ENCODE measurements at places on chromosomes 5 and 9.

GRCh38 chr9:94269264-94269663 lies 10.2 kb downstream of the ZNF169 start:
- no peak for DNase-seq

GRCh38 chr5:149213264-149213880 lies 58.3 kb upstream of the AFAP1L1 start:
- DNase-seq, result no peak

GRCh38 chr5:116953251-116953930 lies 378.8 kb upstream of the SEMA6A start:
- DNase-seq, result no peak

GRCh38 chr9:17135295-17136160 lies 688 bp downstream of the CNTLN start:
- peak; percentile 23 for DNase-seq

DNA sequence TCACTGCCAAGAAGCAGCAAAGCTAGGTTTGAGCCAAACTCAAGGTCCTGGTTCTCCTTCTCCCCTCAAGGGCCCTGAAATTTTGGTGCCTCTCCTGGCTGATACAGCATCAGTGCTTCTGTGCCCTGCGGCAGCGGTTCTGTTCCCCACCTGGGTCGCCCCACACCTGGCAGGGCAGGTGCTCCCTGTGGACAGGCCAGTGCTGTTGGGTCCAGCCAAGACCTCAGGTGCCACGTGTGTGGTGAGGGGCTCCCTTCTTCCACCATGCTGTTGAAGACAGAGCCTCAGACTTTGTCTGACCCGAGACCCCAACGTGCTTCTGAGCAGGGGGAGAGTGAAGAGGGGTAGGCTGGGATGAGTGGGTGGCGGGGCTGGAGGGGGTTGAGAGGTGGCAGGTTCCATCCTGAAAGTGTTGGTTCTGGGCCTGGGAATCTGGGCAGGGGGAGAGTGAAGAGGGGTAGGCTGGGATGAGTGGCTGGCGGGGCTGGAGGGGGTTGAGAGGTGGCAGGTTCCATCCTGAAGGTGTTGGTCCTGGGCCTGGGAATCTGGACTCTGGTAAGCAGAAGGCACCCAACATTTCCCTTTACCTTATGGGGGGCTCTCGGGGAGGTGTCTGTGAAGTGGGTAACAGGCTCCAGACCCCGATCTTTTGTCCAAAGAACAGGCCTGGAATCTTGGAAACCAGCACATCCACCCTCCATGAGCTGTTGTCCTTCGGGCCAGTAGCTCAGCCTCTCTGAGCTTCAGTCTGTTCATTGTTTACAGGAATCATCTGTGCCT lies 2.3 kb downstream of the PLEKHG4B start:
- no peak for DNase-seq

DNA sequence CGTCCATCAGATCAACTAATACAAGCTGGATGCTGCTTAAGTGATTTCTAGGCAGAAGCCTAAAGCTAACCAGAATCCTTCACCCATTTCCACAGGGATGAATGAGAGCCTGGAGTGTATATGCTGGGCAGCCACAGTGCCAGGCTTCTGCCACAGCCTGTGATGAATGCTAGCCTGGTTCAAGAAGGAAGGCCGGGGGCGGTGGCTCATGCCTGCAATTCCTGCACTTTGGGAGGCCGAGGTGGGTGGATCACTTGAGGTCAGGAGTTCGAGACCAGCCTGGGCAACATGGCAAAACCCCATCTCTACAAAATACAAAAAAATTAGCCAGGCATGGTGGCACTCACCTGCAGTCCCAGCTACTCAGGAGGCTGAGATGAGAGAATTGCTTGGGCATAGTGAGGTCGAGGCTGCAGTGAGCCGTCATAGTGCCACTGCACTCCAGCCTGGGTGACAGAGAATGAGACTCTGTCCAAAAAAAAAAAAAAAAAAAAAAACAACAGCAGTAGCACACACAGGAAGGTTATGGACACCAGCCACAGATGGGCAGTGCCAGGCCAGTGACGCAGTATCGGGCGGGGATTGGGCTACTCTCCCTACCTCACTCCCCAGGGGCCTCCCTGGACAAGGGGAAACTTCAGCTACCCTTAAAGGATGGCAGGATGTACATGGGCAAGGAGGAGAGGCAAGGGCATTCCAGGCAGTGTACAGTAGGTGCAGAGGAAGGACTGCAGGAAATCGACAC lies 23.1 kb upstream of the HMCN2 start:
- no peak for DNase-seq

GRCh38 chr9:86128235-86128822 lies 29.0 kb upstream of the GOLM1 start:
- no peak for DNase-seq

- no peak for DNase-seq
Measured at GRCh38 chr5:59245198-59245597, 648.3 kb downstream of the PDE4D start.

DNA sequence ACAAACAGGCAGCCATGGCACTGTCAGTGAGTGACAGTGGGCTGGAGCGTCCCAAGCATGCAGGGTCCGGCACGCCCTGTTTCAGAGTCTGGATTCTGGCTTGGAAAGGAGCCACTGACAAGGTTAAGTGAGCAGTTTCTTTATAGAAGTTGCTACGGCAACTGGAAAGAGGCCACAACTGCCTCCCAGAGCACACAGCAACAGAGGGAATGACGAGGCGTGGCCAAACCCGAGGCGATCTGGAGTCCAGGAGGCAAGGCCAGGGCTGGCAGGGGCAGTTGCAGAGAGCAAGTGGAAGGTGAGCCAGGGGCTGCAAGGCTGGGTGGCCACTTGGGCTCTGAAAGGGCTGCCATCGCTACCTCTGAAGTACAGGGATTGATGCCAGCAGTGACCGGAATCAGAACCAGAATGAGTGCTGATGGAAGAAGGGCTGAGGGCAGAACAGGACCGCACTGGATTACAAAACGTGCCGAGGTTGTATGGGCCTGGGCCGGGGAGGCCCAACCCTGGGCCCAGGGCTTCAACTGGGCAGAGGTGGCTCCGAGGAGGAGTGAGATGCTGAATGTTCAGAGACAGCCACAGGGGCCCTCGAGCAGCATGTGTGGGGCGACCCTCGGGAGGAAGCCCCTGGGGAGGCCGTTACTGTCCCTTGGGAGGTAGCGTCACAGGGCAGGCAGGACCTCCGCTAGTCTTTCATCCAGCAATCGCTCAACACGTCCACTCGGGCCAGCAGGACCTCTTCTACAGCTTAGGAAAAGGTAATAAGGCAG lies 4.6 kb downstream of the MRPL41 start:
- DNase-seq, result no peak

- no peak for DNase-seq
Measured at GRCh38 chr5:74491586-74491985, 148.9 kb downstream of the ENC1 start.

DNA sequence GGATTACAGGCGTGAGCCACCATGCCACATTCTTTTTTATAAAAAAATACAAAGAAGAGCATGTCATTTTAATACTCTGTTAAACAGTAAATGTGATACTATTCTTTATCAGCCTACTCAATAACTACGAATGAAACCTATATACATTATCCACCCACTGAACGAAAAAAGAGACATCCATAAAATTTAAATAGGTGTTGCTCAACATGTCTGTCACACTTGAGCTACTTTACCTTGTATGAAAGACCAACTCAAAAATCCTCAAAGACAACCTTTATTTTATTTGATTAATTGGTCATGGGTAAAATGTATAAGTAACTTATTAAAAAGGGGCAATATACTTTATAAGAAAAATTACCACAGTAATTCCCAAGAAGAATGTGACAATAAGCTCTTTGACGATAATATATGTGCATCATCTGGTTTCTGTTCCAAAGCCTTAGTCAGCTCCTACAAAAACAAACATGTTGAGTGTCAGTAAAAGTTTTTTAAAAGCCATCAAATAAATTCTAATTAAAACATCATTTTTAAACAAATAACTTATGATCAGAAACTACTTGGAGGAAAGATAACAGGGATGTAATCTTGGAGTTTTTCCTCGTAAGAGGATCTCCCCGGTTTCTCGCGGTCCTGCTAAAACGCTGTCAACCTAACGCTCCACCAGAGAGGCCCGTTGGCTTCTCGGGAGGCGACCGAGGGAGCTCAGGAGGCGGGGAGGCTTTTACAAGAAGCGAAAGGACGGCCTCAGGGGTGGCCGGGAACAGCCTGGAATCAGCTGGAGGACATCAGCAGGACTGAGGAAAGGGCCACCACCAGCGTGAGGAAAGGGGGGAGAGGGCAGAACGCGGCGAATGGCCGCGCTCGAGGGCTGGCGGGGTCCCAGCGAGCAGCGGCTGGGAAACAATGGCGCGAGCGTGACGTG lies 13.5 kb upstream of the ANKRD18B start:
- DNase-seq, result no peak

- DNase-seq, result peak; percentile 46
Measured at GRCh38 chr5:113294311-113295110, 140.3 kb downstream of the TSSK1B start.

- DNase-seq, result no peak
Measured at GRCh38 chr9:75844321-75844720, 46.2 kb upstream of the PCSK5 start.

DNA sequence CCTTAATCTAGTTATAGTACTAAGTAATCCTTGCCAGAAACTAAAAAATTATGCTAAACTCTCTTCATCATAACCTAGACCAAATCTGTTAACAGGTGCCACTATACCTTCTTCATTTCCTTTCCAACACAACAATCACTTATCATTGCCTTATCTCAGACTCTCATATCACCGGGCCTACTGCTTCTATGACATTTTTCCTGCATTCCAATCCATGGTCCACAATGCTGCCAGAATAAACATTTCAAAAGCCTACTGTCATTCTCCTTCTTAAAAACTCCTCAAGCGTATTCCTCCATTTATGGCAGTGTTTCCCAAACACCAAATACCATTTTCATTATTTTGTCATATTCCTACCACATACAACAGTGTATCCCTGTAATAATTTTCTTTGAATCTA lies 6.5 kb downstream of the PPP6C start:
- DNase-seq, result no peak

- no peak for DNase-seq
Measured at GRCh38 chr5:157949520-157949919, 90.6 kb upstream of the CLINT1 start.

DNA sequence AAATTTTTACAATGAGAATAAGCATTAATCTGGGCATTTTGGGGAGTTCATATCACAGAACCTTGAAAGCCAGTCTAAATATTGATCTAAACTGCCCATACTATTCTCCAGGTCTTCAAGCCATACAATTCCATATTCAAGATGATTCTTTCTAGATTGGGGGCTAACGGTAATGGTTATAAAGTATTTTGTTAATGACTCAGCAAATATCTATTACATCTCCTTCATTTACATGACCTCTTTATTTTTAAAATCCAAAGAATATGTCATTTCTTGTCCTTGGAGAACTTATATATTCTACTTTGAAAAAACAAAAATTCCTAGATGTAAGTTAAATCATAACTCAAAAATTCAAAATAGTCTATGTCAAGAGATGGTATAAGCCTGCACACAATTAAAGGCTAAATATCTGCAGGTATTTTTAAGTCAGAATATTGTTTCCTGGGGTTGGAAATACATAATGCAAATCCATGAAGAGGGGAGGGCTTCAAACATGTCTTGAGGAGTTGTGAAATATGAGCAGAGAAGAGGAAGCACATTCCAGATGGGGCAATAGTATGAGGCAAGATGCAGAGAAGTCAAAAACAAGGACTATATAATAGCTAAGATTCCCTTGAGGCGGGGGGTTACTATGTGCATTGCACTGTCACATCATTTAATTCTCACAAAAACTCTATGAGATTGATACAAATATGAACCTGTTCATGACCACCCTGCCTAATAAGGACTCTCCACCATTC lies 526.4 kb downstream of the NR2F1-AS1 start:
- no peak for DNase-seq

GRCh38 chr9:34381323-34381722 lies 4.6 kb upstream of the MYORG start:
- DNase-seq, result no peak

GRCh38 chr5:66655395-66656324 lies 59.5 kb downstream of the MAST4 start:
- DNase-seq, result no peak

DNA sequence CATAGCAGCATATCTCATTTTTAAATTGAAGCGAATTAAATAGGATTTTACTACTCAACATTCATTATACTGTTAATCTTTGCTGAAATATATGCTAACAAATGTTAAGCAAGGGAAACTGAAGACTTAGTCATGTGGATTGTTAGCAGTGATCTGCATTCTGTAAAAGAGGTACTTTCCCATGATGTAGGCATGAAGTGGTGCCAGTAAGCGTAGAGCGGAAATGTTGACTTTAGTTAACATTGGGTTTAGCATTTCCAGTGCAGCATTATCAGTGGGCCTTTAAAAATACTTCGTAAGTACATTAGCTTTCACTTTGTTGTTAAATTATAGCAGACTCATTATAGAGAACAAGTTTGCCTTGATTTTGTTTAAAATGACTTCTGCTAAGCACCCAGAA lies 130.3 kb downstream of the CDC42SE2 start:
- no peak for DNase-seq

- DNase-seq, result no peak
Measured at GRCh38 chr5:108654051-108654450, 93.6 kb upstream of the FER start.

DNA sequence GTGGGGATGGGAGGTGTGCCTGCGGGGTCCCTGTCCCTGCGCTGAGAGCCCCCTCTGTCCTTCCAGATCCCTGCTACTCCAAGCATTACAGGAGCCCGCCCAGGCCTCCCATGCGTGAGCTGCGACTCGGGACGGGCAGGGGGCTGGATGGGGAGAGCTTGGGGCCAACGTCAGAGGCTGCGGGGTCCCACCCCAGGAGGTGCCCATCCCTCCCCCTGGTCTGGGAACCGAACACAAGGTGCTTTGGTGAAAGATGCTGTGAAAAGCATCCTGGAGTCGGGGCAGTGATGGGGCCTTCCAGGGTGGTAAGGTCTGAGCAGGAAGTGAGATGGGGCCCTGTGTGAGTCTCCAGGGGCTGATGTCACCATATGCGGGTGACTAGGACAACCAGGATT lies 2.7 kb downstream of the LCN9 start:
- no peak for DNase-seq

DNA sequence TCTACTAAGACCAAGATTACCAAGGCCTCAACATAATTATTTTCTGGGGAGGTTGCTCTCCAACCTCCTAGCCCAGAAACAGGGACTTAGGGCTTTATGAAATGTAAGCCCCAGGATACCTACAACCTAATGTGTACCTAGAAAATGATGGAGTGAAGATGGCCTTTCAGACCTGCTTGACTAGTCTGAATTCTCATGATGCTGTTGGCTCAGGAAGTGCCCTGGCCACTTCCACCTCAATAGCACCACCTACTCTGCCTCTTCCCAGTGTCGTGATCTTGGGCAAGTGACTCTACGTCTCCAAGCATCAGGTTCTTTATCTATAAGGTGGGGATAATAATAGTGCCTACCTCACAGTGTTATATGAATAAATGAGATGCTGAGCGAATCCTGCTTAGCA lies 57.9 kb upstream of the GARNL3 start:
- no peak for DNase-seq

DNA sequence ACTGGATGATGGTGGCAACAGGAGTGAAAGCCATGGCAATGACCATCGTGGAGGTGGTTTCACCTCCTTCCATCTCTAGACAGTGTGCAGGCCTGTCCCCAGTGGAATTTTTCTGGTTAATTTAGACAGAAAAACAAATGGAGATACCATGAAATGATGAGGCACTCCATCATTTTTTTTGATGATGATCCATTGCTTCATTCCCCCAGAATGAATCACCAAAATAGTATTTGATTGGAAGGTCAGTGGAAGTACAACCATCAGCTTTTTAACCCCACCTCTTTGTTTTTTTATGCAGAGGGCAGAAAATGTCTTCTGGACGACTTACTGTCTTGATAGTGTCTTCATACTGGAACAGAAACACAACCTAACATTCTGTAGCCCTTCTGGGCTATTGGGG lies 42.6 kb upstream of the ADRA1B start:
- DNase-seq, result no peak

Measured in GM12892 (cell line).